CD4-positive, alpha-beta T cell treated with Interleukin-6 at 100 ng/mL for 8 hours (primary cell): ENCODE measurements at places on chromosomes 2 and 18.

DNA sequence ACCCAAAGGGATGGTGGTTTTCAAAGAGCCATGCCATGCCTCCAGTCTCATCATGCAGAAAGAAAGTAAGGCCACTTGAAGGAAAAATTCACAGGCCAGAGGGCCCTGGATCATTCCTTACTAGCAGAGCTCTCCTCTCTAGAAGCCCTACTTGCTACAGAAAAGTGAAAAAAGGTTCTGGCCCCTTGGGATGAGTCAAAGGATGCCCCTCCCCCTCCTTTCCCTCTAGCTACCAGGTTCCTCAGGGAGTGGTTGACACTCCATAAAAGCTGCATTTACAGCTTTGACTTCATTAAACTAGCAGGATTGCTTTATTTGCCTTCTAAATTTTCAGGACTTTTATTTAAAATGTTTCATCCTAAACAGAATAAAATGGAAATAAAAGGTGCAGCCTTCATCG lies 21.2 kb downstream of the OSR1 start:
- no peak for DNase-seq

GRCh38 chr18:76670564-76671288 lies 151.6 kb upstream of the ZNF236 start:
- no peak for DNase-seq

DNA sequence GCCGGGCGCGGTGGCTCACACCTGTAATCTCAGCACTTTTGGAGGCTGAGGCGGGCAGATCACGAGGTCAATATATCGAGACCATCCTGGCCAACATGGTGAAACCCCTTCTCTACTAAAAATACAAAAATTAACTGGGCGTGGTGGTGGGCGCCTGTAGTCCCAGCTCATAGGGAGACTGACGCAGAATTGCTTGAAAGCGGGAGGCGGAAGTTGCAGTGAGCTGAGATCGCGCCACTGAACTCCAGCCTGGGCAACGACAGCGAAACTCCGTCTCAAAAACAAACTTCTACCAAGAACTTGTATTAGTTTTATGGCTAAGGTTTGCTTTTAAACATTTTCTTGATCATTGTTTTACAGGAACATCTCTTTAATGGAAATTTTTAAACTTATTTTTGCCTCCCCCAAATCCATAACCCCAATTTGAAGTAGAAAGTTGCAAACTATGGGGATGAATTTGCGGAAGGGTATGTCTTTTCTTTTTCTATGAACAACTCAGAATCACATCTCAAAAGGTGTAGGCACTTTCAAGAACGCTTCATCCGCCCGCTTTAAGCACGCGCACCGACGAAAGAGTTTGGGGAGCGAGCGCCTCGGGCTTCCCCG lies 46.8 kb upstream of the PTMA start:
- DNase-seq, result no peak

DNA sequence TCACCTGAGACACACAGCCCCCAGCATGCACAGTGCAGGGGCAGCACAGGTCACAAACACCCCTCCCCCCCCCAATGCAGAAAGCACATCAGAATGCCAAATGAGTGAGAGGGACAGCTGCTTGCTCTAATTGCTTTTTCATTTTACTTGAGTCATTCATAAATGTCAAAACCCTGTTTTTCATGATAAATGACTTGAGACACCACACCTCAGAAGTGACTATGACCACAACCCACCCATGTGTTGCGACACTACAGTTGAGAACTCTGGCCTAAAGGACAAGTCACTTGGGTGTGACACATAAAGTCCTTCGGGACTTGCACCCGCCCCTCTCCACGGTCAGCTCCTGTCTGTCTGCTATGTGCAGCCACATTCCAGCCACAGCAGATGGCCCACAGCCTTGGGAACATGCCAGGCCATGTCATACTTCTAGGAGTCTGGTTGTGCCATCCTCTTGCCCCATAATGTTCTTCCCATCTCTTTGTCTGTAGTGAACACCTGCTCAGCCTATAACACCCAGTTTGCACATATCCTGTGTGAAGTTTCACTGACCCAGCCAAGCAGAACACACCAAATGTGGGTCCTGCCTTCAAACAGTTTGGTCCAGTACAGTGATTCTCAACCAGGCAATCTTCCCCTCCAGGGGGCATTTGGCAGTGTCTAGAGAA lies 30.2 kb upstream of the RIOK3 start:
- DNase-seq, result no peak

- DNase-seq, result no peak
Measured at GRCh38 chr2:50514901-50515300, 517.0 kb downstream of the NRXN1 start.

GRCh38 chr2:144570566-144570965 lies 50.6 kb upstream of the ZEB2 start:
- DNase-seq, result no peak

- DNase-seq, result no peak
Measured at GRCh38 chr2:17871639-17872038, 6.8 kb upstream of the KCNS3 start.

DNA sequence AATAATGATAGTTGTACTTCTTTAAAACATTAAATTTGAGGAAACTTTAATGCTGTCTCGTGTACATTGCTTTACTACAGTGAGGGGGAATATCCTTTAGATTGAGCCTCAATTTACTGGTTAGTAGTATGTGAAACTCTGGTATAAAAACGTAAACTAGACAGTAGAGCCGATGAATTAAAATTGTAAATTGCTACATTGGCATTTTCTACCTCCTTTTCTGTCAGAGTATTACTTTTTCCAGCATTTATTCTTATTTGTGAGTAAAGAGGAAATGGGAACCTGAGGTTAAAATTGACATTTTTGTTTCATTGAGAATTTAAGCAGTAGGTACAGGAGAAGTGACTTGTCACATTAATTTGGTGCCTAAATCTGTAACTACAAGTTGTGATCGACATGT lies 128.2 kb downstream of the MIB1 start:
- no peak for DNase-seq

DNA sequence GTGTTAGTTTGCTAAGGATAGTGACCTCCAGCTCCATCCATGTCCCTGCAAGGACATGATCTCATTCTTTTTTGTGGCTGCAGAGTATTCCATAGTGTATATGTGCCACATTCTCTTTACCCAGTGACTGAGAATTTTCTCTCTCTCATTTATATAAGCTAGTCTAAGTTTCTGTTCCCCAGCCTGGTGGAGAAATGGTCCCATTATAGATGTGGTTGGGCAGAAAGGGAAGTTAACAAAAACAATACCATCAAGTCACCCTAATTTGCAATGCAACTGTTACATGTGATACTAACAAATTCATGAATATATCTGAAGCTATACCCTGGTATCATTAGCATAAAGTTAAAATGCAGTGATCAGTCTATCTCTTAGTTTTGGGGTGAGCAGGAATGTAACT lies 54.0 kb downstream of the DNER start:
- no peak for DNase-seq
